ENCODE measurements at places on chromosomes 12 and 14.

GRCh38 chr14:82411298-82411697 lies 877.6 kb upstream of the SEL1L start:
- no peak for DNase-seq
- H3K4me1 ChIP-seq, result no peaks in the 10 kb centered on the region
- no peak overlapping the region for H3K27ac ChIP-seq
- H3K4me3 ChIP-seq, result no peak overlapping the region
- no peaks in the 10 kb centered on the region for H3K36me3 ChIP-seq
- H3K27me3 ChIP-seq, result no peaks in the 10 kb centered on the region

DNA sequence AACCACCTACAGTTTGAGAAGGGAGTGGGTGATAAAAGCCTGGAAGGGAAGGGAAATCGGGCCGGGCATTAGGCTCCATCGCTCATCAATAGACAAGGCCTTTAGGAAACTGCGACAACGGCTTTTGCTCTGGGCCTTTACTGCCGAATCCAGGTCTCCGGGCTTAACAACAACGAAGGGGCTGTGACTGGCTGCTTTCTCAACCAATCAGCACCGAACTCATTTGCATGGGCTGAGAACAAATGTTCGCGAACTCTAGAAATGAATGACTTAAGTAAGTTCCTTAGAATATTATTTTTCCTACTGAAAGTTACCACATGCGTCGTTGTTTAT lies 261 bp upstream of the RNU7-1 start:
- DNase-seq, result peak; percentile 89
- peak overlapping the region; percentile 72 for H3K4me3 ChIP-seq
- H3K27me3 ChIP-seq, result no peaks in the 10 kb centered on the region
- peaks cover 49% of the 10 kb centered on the region for H3K4me1 ChIP-seq
- H3K36me3 ChIP-seq, result no peaks in the 10 kb centered on the region
- peak overlapping the region; percentile 96 for H3K27ac ChIP-seq

DNA sequence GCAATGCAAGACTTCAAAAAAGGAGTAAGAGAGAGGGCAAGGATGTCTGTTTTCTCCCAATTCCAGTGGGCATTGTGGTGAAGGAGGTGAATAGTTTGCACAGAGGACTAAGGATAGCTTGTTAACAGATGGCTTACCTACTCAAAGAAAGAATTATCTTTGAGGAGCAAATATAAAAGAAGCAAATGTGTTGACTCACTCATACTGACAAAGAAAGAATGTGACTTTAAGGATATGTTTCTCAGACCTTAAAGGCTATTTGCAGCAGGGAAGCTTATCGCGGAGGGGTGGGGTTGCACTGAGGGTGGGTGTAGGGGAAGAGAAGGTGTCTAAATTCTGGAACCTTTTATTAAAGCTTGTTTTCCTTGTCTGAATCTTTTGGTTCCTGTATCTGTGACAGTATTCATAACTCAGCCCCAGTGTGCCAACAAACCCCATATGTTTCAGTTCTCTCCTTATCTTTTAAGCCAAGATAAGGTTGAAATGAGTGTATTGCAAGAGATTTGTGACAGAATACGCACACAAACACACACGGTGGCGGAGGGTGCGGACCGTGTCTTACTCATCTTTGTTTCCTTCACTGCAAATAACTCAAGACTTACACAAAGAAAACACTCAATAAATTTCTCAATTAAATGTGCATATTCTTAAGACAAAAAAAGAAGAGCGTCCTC lies 146.4 kb upstream of the ARID2 start:
- no peaks in the 10 kb centered on the region for H3K4me1 ChIP-seq
- no peak overlapping the region for H3K4me3 ChIP-seq
- no peaks in the 10 kb centered on the region for H3K36me3 ChIP-seq
- DNase-seq, result no peak
- H3K27me3 ChIP-seq, result no peaks in the 10 kb centered on the region

GRCh38 chr12:108129017-108129812 lies at the start of gene WSCD2:
TSS of gene WSCD2 (plus strand) at chr12:108129288. CDS start at chr12:108195833, 66,545 bp downstream.
- no peaks in the 10 kb centered on the region for H3K36me3 ChIP-seq
- H3K4me1 ChIP-seq, result no peaks in the 10 kb centered on the region
- H3K27me3 ChIP-seq, result no peaks in the 10 kb centered on the region
- DNase-seq, result no peak

- H3K36me3 ChIP-seq, result no peaks in the 10 kb centered on the region
- DNase-seq, result peak; percentile 32
- no peaks in the 10 kb centered on the region for H3K4me1 ChIP-seq
- H3K4me3 ChIP-seq, result peak overlapping the region; percentile 41
- peaks cover 5% of the 10 kb centered on the region for H3K27me3 ChIP-seq
These were observed 40.9 kb upstream of the CAPRIN2 start for GRCh38 chr12:30795410-30796312.
